ENCODE measurements at places on chromosomes 4 and X.

DNA sequence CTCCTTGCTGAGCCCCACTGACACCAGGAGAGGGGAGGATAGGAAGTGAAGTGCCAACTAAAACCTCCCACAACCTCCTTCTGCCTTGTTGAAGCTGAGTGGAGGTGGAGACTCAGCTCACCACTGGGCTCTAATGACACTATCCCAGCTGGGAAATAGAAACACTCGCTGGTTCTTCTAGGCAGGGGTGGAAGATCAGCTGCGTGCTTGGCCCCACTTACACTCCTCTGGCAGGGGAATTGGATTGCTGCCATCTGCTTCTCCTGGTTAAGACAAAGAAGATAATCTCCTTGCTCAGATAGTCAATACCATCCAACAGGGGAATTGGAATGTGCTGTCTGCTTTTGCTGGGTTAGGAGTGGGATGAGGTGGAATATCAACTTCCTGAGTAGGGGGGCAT, 392.5 kb downstream of the ZNF674 start:
- DNase-seq, result no peak

DNA sequence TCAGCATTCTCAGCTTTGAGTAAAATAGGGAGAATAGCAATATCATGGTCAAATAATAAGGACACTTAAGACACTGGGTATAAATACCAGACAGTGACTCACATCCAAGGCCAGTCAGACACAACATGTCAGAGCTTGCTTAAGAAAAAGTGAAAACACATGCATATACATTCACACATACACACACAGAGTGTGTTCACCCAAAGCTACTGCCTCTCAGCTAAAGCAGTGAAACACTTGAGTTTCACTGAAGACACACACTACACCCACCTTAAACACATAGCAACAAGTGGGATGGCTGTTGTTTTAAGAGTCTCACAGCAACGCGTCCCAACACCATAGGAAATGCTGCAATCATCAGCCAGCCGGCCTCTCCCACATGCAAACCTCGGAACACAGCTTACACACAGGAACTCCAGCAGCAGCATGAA, 14.4 kb downstream of the SHROOM4 start:
- DNase-seq, result peak; percentile 4

DNA sequence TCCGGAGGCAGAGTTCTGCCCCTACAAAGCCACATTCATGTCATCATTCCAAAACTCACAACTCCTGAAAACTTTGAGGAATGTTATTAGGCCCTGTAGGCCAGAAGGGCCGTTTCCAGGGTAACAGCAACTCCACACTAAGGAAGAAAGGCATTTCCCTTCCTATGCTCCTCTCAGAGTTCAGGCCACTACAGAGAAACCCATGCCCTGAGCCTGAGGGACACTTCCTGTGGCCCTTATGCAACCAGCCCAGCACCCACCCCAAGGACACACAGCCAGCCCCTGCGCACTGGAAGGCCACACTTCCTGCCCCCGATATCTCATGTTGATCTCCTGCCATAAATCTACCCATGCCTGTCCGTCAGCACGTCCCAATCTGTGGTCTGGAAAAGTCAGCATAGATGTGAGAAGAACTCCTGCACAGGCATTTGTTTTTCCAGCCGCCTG, 289.3 kb downstream of the BCOR start:
- no peak for DNase-seq

- peak; percentile 28 for DNase-seq
Measured at GRCh38 chr4:176090115-176090514, 24.5 kb downstream of the WDR17 start.

DNA sequence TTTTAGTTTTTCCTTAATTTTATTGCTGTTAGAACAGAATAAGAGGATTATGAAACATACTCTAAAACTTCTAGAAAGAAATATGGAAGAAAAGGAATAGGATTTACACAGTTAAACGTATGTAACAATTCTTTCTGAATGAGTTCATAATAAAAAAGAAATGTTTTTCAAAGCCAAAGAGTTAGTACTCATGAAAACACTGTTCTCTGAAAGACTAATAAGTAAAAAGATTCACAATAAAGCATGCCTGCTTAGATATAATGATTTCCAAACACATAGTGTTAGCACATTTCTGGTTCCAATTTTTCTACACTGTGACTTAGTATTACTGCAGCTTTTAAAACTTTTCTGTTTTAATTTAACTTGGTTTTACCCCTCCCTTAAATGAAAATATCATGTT, 49.8 kb upstream of the PRSS48 start:
- no peak for DNase-seq

- no peak for DNase-seq
Measured at GRCh38 chr4:126242679-126243390, 928.1 kb downstream of the FAT4 start.

GRCh38 chrX:123731987-123732669, 724 bp downstream of the THOC2 start:
- DNase-seq, result peak; percentile 14

- no peak for DNase-seq
Measured at GRCh38 chr4:11469650-11470437, 41.1 kb upstream of the HS3ST1 start.
